ENCODE measurements at places on chromosomes 1 and 21.

- DNase-seq = no peak
Measured at GRCh38 chr1:55626326-55626725, 411.2 kb upstream of the USP24 start.

DNA sequence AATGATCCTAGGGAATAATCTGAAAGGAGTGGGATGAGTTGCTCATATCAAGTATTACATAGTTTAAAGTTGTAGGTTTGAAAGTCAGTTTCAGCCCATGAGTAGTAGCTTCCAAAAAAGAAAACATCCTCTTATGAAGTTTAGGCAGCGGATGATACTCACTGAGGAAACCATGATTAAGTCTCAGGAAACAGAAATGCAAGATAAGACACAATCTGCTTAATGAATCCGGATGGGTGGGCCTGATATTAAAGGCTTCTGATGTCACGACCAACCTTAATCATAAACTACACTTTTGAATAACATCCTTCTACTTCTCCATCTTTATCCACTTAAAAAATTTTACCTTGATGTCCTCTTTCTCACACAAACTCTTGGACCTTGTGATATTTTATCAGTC is 61.8 kb downstream of the S1PR1 start:
- DNase-seq = no peak

DNA sequence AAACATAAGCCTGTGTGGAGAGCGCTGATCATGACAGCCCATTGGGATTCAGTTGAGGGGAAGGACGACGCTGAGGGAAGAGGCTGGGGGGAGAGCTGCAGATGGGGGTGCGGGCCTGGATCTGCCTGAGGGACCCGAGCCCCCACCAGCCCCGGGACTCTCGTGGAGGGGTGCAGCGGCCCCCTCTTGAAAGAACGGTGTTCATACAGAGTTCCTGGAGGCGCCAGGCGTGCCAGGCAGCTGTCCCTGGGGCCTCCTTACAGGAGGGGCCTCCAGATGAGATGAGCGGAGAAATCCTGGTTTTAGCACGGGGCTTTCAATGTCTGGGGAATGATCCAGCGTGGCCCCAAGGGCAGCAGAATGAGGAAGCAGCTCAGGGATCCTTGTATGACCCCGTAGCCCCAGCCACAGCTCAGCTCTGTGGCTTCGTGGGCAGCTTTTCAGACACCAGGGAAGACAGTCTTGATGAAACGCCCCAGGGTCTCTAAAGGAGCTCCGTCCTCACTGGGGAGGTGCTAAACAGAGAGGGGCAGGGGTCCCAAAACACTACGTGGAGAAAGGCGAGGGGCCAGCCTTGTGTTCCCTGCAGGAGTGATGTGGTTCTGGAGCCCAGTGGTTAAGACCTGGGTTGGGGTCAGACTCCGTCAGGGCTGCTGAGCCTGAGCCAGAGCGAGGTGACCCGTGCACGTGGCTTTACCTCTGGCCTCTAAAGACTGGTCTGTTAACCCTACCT is 7.2 kb upstream of the DSCAM start:
- DNase-seq = no peak

DNA sequence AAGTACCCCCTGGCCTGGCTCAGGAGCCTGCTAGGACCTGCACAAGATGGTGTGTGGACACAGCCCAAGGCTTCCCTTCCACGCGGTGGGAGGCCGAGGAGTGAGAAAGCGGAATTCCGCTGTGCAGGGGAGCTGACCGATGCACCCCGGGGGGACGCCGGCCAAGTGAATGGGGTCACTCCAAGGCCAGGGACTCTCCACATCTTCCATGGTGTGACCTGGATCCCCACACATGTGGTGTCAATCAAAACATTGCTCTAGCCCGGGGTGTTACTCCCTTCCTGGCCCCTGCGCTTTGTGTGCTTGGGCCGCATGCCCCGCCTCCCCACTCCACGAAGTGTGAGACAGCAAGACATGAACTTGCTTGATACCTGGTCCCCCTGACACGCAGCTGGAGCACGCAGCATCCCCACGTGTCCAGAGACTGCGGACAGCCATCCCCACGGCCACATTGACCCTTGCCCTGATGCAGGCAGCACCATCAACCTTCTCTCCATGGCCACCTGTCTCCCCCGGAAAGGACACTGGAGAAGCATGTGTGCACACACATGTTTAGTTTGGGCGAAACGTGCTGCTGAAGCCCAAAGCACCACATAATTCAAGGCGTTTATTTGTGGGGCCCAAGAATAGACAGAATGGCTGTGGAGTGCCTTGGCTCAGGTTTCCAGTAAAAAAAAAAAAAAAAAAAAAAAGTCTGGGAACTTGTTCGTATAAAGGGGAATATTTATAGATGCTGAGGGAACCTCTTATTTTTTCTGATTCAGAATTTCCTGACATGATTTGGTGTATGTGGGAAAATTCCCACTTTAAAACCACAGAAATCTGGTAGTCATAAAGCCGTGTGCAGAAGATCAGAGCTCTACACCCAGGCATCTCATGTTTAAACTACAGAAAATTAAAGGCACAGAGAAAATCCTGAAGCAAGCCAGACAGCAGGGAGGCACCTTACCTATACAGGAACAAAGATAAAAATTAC is 171.7 kb downstream of the HUNK start:
- no peak for DNase-seq

- DNase-seq = no peak
Measured at GRCh38 chr1:110594456-110595352, 11.5 kb downstream of the KCNA2 start.

DNA sequence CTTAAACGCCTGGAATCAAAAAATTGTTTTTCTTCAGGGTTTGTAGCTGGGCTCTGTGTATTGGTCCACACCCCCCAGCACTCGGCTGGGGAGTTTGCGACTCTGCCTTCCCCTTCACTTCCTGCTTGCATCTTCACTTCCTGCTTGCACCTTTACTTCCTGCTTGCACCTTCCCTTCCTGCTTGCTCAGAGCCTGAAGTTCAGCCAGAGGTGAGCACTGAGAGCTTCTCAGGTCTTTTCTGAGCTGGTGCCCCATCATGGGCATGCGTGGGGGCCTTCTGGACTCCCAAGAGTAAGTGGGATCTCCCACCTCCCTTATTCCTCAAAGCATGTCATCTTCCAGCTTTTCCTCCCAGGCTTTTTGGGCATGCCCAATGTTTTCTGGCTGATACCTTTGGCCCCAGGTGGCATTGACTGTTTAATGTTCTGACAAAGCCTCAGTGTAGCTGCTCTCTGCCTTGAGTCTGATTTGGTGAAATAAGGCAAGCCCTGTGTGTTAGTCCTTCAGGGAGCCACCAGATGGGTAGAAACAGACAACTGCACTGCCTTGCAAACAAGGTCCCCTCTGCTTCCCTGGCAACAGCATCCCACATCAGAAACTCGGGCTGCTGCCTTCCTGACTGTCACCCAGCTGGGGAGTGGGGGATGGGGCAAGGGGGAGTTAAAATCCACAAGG is 3.5 kb downstream of the KRTAP10-2 start:
- no peak for DNase-seq

GRCh38 chr1:172277989-172278388 is 142.5 kb upstream of the C1orf105 start:
- DNase-seq = no peak

DNA sequence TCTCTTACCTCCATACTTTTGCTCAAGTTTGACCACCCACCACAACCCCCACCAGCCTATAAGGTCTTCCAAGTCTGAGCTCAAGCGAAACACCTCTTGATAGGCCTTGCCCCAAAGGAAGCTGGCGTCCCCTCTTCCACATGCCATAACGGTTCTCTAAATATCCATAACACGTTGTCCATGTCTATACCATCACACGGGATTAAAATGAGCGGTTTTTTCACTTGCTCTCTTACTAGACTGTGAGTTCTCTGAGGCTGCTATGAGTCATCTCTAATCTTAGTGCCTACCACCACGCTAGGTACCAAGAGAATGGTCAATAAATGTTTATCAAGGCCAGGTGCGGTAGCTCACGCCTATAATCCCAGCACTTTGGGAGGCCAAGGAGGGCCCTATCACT is 41.0 kb downstream of the WASF2 start:
- no peak for DNase-seq

Measured in urinary bladder (tissue), 4 donors.